ENCODE measurements at places on chromosomes 5 and 9. TPM values are rescaled to one million over a fixed set of nuclear protein-coding genes. Genes with fewer than 3 reads are reported as not detected.

DNA sequence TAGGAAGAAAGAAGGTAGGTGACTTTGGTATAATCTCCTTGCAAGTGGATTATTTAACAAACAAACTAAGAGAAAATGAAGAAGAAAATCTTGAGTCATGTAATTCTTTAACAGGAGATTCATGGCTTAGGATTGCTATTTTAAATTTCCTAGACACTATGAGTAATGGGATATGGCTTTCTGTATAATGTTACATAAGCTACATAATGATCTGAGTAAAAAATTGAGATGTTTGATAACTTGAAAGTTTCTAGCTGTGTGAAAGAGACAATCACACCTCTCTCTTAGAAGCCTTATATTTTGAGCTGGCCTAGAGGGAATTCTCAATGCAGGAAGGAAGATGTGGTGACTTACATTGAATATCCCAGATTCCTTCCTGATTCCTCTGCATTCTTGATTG is 92.5 kb downstream of the CDH9 start:
- DNase-seq: no peak

- DNase-seq: peak; percentile 14
These were observed 22.9 kb downstream of the NUDT12 start for GRCh38 chr5:103539376-103540330.

DNA sequence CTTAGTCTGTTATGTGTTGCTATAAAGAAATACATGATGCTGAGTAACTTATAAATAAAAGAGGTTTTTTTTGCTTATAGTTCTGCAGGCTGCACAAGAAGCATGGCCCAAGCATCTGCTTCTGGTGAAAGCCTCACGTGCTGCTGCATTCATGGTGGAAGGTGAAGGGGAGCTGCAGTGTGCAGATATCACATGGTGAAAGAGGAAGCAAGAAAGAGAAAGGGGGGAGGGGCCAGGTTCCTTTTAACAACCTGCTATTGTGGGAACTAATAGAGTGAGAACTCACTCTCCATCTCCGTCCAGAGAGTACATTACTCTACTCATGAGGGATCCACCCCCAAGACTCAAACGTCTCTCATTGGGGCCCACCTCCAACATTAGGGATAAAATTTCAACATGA is 12.5 kb upstream of the PARP8 start:
- no peak for DNase-seq

- DNase-seq: peak; percentile 29
These were observed 10.0 kb upstream of the RETREG1 start for GRCh38 chr5:16626696-16627264.

DNA sequence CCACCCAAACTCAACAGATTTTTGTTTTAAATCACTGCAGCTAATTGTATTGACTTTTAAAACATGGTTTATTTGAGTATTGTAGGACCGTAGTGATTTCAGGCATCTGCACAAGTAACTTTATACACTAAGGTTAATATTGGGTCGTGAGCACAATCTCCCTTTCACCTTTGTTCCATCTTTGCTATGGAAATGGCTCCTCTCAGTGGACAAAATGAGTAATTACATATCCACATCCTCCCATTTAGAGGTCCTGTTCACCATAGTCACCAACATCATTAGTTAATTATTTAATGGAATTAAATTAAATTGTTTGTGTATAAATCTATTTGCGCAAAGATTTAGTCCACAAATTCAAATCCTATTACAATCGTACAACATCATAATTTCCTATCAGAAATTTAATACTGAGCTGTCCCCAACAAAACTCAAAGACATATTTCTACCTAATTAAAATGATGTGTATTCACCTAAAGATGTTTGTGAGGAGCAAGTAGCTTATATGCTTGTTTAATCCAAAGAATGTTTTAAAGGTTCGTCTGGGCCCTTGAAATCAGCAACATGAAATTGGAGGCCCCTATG is 173.0 kb upstream of the DAPK1 start:
- peak; percentile 70 for DNase-seq

- DNase-seq: no peak
These were observed 63.2 kb downstream of the PRR16 start for GRCh38 chr5:120527251-120527650.

DNA sequence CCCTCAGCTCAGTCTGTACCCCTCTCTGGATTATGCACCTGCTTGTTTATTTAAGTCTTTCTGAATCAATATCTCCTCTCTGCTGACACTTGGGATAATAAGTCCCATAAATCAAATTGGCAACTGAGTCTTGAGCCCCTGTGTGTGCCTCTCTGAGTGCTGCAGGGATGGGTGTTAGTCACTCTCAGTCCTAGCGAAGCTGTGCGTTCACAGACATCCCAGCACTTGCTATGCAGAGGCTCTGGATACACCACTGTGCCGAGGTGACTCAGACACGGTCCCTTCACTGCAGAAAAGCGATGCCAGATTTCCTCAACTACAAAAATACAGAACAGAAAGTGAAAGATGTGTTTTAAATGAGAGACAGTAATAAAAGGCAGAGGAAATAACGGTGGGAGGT is 4.1 kb upstream of the KCNMB1 start:
- DNase-seq: no peak

- DNase-seq: no peak
These were observed 1.2 kb downstream of the TENT4A start for GRCh38 chr5:6714226-6715041.

KIF24 gene
- total RNA-seq: 3.5 TPM

FGD3 gene
- total RNA-seq: under 0.01 TPM

Data from fibroblast of villous mesenchyme (primary cell).